ENCODE measurements at places on chromosomes 7 and 10.

- no peak for DNase-seq
Observed at GRCh38 chr7:30828591-30828990, 57.4 kb downstream of the MINDY4 start.

DNA sequence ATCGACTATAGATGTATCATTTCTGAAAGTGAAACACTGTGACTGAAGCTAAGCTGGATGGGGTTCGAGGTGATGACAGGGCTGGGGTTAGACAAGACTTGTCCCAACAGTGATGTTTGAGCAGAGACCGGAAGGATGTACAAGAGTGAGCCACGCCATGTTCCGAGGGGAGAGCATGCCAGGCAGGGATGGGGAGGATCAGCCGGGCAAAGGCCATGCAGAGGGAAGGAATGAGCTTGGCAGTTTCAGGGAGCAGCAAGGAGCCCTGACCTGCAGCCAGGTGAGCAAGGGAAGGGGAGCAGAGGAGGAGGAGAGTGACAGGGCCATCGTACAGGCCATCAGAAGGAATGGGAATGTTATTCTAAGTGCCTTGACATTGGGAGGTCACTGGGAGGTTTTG lies 114.9 kb upstream of the GPR26 start:
- DNase-seq = no peak

- DNase-seq = no peak
Observed at GRCh38 chr10:17512341-17513001, 58.1 kb upstream of the ST8SIA6 start.

- DNase-seq = no peak
Observed at GRCh38 chr10:61148451-61148850, 204.5 kb upstream of the RHOBTB1 start.

- no peak for DNase-seq
Observed at GRCh38 chr10:34347131-34347530, 468.0 kb downstream of the PARD3 start.

DNA sequence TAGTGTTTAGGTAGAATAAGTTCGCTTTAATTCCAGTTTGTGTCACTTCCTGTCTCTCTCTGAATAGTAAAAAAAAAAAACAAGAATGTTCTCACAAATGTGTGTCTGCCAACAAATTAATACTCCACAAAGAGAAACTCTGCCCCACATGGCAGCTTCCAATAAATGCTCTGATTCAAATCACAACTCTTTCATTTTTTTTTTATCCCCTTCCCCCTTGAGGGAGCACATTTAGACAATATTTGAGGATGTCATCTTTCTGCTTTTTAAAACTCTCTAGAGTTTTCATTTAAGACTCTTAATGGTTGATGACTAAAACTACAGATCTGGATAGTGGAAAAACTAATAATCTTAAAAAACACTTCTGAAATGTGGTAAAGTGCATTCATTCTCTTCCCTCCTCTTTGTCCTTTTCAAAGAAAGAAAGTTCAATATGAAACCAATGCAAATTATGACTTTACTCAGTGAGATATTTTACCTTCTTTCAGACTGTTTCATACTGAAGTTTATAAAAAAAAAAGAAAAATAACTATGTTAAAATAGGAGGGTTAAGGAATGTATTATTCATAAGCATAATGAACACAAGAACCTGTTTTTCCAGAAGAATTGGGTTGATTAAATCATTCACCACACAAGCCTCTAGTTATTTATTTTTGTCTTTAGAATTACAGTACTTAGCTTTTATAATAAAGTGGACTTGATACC lies 42.3 kb downstream of the ARID5B start:
- no peak for DNase-seq

- no peak for DNase-seq
Observed at GRCh38 chr7:158325530-158326381, 261.9 kb downstream of the PTPRN2 start.

DNA sequence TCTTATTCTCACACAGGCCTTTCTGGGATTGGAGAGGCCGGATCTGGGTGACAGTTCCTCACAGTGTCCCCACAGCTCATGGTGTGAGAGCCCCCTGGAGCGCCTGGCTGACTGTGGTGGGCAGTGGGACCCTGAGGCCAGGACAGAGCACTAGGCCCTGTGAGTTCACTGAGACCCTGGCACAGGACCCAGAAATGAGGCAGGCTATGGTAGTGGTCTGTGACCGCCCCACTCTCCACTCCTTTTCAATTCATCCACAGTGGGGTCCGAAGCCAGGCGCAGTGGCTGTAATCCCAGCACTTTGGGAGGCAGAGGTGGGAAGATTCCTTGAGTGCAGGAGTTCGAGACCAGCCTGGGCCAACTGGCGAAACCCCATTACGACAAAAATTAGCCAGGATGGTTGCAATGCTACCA lies 95.9 kb upstream of the TNRC18 start:
- no peak for DNase-seq

DNA sequence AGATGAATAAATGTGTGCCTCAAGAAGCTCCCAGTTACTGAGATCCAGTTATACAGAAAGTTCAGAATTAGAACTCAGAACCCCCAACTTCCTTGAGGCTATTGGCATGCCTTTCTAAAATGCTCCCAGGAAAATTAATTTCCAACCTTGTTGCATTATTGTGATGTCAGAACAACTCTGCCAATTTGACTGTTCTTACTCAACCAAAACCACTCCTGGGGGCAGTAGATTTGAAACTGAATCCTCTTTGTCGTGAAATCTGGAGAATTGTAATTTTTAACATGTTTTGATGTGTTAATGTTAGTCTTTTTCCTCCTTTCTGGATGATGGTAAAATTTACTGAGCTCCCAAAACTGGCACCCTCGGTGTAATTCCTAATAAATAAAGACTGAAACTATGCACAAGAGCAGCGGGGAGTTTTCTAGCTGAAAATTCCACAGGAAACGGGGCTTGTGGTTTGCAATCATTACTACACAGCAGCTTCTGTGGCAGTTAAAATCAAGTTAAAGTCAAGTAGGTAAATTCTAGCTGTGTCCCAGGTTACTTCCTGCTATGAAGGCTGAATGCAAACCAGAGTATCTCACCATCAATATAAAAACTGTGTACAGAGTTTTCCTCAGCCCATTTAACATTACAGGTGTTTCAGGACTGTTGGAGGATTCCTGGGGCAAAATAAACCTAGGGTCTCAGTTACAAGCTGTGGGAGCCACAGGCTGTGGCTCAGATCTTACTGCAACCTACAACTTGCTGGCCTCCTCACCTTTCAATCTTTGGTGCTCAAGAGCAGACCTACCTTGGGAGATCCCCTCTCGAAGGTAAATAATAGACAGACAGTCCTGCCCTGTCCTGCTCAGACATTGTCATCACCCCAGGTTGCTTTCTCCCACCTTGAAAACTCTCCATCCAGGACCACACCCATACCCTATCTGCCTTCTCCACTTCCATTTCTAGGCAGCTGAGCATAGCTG lies 156.3 kb upstream of the KMT2E start:
- DNase-seq = no peak

DNA sequence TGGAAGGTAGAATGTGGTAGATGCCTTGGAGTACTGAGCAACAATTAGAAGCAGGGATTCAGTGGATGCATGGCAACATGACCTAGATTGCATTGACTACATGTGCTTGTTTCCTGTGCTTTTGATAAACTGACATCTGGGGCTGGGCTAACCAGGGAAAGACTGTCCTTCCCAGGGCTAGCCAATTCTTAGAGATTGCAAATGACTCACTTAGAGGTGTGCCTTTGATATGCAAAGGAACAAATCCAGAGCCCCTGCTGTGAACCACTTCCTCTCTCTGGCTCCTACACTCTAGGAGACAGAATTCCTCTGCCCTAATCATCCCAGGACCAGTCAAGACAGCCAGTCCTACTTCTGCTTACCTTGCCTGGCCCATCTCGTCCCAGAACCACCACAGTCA lies 651.5 kb downstream of the LRMDA start:
- DNase-seq = no peak

- no peak for DNase-seq
Observed at GRCh38 chr10:22002591-22003176, 846 bp downstream of the DNAJC1 start.

- DNase-seq = no peak
Observed at GRCh38 chr10:43002596-43002995, 74.3 kb upstream of the RET start.
